Myocyte (in vitro differentiated cells): ENCODE measurements at places on chromosomes 3 and 15. TPM values are rescaled to one million over a fixed set of nuclear protein-coding genes. Genes with fewer than 3 reads are reported as not detected.

DNA sequence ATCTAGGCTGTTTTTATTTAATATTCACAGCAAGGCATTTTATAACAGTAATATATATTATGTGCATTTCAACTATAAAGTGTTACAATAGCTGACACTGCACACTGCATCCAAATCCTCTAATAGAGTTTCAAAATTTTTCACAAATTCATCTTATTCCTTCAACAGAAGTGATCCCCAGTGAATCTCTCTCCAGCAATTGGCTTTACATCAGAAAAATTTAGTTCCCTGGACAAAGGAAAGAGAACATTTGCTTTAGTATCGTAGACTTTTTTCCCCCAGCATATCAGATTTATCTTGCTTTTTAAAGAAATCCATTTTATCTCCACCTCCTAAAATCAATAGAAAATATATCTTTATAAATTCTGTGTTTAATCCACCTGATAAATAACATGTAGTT lies 868.6 kb downstream of the TBL1XR1 start:
- DNase-seq = no peak

GRCh38 chr3:138725116-138725515 lies 109.6 kb downstream of the PIK3CB start:
- DNase-seq = no peak

GRCh38 chr3:184384342-184384741 lies 4.5 kb downstream of the CHRD start:
- no peak for DNase-seq

DNA sequence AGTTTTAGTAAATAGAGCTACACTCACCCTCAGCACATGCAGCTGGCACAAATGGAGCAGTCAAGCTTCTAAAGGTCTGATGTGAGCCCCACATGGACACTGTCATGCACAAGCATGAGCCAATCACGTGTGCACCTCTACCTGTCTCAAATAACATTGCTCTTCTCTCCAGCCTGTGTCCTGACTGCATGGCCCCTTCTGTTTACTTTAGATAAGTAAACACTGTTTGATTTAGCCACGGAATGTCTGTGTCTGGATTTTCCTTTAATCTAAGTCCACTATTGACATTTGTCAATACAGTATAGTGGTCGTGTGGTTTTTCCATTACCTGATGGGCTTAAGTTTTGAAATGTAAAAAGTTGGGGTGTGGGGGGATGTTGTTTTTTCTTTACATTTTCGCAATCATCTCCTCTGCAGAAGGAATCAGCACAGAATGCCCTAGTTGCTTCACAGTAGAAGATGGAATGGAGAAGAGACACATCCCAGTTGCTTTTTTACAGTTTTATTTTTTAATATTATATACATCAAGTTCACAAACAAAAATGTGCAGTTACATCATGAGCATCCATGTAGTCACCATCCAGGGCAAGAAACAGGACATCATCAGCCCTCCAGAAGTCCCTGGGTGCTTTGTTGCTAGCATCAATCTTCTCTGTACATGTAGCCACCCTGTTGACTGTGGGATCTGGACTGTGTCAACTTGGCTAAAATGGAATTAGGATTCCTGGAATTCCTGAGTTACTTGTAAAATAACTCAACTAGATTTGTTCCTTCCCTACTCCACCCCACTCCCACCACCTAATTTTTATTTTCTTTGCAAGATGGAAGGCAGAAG lies 146.1 kb downstream of the UACA start:
- DNase-seq = no peak

Gene WDR93
- not detected in 2 replicates for total RNA-seq

Gene TRPM1
- not detected in 2 replicates for total RNA-seq
